ENCODE measurements at places on chromosomes 2 and 18.
A peak's percentile ranks its signal among the peaks of the same experiment; 100 is the strongest.

DNA sequence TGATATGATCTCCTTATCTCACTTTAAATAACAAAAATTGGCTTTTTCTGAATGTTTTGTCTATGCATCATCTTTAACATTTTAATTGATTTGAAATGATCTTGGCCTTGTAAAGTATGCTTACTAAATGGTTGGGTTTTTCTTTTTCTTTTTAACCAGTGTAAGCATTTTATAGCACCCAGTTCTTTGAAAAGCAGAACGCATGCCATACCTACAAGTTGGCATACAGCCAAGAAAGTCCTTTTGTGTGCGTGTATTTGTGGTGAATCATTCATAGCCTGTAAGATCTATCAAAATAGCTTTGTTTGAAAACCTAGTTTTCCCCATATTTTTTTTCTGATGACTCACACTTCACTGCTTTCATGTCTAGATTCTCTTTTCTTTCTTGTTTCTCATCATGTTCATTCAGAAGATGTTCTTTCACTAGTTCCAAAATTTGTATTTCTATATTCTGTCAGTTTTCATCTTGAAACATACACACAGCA, 4.1 kb upstream of the VRK2 start:
- peak; percentile 91 for DNase-seq

GRCh38 chr2:113136828-113137775, 9.7 kb downstream of the IL1RN start:
- peak; percentile 64 for DNase-seq

DNA sequence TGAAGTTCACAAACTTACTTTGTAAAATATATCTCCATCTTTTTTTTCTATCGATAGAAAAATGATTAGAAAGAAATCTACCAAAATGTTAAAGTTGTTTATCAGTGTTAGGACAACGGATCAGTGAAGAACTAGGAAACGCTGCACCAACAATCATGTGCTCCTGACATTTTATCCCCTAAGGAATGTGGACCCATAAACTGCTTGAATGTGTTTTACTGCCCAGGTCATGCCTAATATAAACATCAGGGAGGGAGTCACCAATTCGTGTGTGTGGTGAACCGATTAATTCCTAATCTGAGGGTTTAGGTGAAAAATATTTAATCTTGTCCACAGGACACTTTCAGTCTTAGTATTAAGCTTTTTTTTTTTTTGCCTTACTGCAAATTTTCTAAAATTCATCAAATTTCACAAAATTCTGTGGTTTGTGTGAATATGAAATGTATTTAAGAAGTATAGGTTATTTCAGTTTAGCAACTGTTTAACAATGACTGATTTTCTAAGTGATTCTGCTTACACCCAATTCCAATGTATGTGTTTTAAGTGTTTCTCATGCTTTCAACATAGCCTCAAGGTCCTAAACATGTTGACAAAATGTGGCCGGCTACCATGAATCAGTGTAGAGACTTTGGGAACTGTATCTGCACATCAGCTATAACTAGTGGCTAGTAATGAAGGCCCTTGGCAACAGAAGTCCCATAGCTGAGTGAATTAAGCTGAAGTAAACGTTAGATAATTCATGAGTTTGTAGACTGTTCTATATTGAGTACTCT, 11.1 kb upstream of the KIDINS220 start:
- DNase-seq = peak; percentile 12

DNA sequence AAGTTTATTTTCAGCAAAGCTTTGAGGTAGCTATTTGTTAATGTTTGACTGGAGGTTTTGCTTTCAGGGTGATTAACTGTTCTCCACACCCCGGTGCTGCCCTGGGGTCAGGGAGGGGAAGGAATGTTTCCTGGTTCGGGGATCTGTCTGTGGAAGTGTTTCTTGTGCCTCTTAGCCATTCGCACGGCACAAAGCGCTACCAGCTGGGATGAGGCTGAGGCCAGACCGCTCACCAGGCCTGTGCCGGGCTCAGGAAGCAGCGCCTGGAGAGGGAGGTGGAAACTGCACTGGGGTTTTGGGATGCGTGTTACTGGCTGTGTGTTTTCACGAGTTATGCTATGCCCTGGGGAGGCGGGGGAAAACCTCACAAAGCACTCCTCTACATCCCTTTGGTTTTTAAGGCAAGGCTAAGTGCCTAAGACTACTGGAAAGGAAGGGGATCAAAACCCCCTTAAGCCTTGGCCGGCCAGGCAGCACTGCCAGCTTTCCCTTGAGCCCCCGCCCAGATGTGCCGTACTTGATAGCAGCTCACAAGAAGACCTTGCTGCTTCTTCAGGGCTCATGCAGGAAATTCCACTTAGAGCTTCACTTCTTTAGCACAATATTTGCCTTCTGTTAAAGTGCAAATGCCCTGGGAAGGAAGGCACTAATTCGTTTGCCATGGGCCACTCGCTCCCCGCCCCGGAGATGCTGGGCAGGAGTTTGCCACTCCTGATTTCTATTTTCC, 65.7 kb upstream of the CNGA3 start:
- peak; percentile 59 for DNase-seq

GRCh38 chr2:26613241-26614215, 27.6 kb downstream of the CIB4 start:
- no peak for DNase-seq

GRCh38 chr2:121049950-121050585, 234.9 kb downstream of the TFCP2L1 start:
- no peak for DNase-seq

DNA sequence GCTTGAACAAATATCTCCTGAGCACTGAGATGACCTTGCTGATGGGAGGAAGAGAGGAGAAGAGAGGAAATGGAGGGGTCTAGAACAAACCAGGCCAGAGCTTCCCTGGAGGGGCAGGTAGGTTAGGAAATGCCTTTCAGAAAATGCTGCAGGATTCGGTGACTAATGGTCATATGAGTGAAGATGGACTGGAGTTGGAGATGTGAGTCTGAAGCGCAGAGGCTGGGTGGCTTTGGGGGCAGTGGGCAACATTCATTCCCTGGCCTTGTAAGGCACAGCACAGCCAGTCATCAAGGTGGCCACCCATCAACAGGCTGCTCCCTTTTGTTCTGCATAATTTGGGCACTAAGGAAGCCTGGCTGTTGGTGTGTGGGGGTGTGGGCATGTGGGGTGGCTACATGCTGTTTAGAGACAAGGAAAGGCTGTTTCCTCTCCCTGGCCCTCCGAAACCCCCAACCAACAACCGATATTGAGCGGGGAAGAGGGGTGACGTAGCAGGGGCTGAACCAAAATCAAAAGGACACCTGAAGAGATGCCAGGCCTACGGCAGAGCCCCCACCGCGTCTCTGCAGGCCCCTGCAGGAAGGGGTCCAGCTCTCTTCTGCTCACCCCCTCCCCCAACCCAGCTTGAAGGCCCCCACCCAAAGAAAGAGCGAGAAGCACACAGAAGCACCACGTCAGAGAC, 1.5 kb downstream of the SLC30A3 start:
- no peak for DNase-seq

DNA sequence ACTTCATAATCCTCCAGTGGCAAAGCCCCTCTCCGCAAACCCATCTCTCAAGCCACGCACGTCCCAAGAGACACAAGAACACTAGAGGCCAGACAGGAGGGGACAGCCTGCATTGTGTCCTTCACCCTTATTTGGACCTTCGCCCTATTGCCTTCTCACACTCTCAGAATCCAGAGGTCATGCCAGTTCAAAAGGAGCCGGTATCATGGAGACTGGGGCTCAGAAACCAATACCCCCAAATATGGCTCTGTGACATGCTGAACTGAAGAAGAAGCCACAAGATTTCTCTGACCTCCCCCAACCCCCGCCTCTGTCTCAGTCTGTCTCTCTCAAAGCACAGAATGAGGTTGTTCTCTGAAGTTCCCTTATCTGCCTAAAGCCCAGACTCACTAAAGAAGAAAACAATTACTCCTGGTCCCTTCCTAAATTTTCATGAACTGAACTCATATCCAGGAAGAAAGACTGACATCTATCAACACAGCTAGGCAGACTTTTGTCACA, 19.2 kb upstream of the SPATA3 start:
- DNase-seq = no peak

GRCh38 chr2:113060396-113060795, 1.4 kb downstream of the IL36RN start:
- peak; percentile 57 for DNase-seq

DNA sequence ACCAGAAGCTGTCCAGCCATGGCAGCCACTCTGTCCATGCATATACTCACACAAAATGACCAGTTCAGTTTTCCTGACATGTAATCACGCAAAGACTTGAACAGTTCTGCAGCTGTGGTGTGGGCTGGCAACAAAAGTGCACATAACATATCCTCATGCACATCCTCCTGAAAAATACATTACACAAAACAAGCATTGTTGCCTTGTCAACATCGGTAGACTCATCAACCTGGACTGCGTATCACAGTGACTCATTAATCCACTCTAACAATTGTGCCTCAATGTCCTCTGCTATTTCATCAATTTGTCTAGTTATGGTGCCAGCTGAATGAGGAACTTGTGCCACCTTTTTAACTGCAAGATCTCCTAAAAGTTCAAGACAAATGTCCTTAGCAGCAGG, 19.5 kb downstream of the RBKS start:
- peak; percentile 76 for DNase-seq

GRCh38 chr2:196399722-196400691, 228.6 kb upstream of the STK17B start:
- DNase-seq = peak; percentile 89

DNA sequence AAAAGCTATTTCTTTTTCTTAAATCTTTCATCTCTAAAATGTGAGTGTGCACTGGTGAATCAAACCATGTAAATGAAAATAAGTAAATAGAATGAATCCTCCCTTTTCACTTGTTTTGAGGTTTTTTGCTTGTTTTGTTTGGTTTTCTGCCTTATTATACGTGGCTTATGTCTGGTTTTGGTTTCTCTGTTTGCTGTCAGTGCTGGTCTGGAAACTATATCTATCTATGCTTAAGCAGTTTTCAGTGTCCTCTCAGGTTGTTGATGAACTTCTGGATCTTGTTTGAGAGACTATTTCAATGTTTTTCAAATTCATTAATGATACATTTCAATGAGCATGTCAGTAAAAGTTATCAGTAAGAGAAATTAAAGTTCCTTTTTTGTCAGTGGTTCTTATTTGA, 48.1 kb upstream of the TNFRSF11A start:
- DNase-seq = no peak

DNA sequence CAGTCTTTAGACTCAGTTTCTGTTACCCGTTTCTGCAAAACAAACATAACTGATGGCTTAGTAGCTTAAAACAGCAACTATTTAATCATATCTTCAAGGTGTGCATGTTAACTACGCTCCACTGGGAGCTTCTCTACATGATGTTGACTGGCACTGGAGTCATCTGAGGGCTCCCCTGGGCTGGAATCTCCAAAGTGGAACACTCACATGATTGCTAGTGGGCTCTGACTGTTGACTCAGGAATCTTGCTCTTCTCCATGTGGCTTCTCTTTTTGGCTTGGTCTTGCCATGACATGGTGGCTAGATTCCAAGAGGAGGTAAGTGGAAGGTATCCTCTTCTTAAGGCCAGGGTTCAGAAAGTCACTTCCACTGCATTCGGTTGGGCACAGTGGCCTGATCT, 160.8 kb downstream of the PMAIP1 start:
- DNase-seq = peak; percentile 76

DNA sequence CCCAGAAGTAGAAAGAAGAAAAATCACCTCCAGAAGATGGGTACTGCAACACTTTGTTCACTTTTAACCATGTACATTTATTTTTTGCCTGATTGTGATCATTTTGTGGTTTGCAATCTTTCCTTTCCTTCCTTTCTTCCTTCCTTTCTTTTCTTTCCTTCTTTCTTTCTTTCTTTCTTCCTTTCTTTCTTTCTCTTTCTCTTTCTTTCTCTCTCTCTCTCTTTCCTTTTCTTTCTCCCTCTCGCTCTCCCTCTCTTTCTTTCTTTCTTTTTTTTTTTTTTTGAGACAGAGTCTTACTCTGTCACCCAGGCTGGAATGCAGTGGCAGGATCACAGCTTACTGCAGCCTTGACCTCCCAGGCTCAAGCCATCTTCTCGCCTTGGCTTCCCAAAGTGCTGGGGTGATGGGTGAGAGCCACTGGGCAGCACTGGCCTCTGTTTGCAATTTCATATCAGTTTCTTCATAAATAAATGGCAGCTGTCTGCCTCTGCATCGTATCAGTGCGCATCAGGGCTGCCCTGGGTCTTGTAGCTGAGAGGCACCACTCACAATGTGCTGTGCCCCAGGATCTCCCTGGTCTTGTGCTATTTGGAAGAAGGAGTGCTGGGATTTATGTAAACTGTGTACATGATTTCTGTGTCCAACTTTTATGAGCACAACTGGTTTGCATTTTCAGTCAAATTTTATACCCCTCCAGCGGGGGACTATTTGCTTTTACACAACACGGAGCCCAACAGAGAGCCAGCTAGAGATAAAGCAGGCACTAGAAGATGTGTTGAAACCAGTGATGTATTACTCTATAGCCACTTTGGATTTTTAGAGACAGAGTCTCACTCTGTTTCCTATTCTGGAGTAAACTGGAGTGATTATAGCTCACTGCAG, 6.9 kb upstream of the LIMS2 start:
- DNase-seq = no peak

DNA sequence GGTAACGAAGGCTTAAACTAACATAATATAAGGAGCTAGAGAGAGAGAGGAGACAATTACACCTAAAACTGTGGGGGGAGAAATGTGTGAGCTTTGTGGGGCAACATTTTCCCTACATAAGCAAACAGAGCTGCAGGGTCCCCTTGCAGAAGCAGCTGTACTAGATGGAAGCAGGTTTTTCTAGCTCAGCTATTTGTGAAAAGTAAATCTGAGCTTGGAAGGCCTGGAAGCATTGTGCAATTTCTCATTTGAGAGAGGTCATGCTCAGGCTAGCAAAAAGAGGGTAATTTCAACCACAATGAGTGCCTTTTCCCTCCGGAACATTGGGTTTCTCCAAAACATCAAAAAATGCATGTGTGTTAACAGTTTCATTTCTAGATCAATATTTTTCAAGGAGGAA, 130.0 kb downstream of the ARL4C start:
- DNase-seq = peak; percentile 66

- no peak for DNase-seq
Observed at GRCh38 chr2:1648241-1649102, 95.8 kb downstream of the PXDN start.

DNA sequence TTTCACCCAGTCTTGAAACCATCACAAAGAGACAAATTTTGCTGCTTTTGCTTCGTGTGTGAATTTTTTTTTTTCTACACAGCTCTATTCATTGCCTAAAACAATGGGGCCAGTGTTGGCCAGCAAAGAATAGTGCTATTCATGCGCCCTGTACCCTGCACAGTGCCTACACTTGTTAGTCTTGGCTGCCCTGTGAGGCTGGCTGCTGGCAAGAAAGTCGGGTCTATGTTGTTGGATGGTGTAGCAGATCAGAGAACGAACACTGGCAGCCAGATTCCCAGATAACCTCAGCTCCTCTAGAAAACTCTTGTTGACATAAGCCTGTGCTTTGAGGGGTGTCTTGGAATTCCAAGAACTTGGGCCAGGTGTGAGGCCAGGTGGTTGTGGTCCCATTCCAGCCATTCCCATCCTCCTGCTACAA, 455.7 kb upstream of the TCF4 start:
- DNase-seq = no peak

GRCh38 chr2:99725820-99726219, 236.0 kb upstream of the REV1 start:
- DNase-seq = no peak

- DNase-seq = no peak
Observed at GRCh38 chr18:59293317-59293716, 20.1 kb upstream of the RAX start.

GRCh38 chr2:5959836-5960820, 267.9 kb downstream of the SOX11 start:
- DNase-seq = no peak

Measured in epithelial cell of esophagus (primary cell).